ENCODE measurements at places on chromosomes 5 and 9.
A peak's percentile ranks its signal among the peaks of the same experiment; 100 is the strongest.

- DNase-seq, result no peak
Measured at GRCh38 chr9:76688471-76689238, 75.6 kb upstream of the PCA3 start.

- no peak for DNase-seq
Measured at GRCh38 chr5:138700581-138701362, 52.5 kb upstream of the CTNNA1 start.

DNA sequence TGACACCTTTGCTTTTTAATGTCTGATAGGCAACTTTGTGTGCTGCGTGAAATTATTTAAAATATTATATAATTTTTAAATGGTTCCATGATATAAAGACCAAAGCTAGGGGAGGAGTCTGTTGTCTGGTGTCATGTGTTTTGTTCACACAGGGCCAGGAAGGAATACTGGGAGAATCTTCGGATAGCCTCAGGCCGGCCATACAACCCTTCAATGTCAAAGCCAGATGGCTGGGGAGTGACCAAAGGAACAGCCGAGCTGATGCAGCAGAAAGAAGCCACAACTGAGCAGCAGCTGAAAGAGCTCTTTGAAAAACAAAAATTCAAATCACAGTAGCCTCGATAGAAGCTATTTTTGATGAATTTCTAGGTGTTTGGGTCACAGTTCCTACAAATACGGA is 19.2 kb downstream of the BHMT start:
- no peak for DNase-seq

DNA sequence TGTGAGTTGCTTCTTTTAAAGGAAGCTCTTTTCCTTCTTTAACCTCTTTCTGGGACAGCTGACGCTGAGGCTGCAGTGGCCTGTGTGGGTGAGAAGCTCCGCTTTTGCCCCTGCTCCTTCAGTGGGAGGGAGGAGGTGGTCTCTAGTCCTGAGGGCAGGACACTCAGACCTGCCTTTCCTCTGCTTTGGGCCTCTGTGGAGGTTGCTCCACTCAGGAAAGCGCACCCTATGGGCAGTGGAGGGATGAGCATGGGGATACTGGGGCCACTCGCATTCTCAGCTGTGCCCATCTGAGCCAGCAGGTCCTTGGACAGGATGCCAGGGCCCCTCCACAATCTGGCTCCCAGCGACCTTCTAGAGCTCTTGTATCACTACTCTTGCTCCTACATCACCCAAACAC is 111.5 kb downstream of the NSG2 start:
- DNase-seq, result no peak

- DNase-seq, result no peak
Measured at GRCh38 chr5:68680366-68680765, 413.4 kb upstream of the SLC30A5 start.

- no peak for DNase-seq
Measured at GRCh38 chr5:31585895-31586270, 53.0 kb upstream of the PDZD2 start.

DNA sequence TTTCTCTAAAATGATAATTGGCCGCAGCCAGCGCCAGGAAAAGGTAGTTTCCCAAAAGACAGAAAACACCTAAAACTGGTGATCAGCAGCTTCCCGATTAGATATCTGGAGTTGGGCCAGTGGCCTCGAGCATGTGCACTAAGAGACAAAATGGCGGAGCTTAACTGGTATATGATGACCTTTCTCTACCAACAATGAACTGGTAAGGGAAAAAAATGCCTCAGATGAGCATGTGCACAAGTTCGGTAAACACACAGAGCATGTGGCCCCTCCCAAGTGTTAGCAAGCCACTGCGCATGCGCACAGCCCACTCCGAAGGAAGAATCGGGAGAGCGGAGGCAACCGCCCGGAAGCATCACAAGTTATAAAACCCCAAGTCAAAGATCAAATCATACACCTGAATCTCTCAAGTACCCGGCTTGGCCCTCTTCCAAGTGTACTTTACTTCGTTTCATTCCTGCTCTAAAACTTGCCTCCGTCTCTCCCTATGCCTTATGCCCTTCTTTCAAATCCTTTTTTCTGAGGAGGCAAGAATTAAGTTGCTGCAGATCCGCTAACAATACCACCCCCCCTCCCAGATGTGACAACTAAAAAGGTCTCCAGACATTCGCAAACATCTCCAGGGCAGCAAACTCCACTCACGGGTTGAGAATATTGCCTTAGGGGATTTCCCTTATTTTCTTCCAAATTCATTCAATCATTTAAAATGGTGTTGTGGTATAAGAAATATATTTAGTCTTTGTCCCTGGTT is 15.0 kb upstream of the PTBP3 start:
- DNase-seq, result peak; percentile 58

- DNase-seq, result no peak
Measured at GRCh38 chr5:149500922-149501582, 50.2 kb downstream of the CSNK1A1 start.

DNA sequence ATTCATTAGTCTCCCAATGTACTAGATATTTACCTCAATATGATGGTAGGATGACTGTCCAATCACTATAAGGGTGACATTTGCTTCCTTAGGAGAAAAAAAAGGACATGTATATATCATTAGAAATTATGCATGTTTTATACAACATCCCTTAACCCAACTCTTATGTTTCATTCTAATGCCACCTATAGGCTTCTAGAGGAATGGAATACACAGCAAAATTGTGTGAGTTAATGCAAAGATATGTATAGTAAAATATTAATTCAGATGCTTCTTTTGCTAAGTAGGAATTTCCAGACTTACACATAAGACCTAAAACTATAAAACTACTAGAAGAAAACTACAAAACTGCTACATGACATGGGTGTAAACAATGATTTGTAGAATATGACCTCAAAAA is 3.5 kb downstream of the PRXL2C start:
- DNase-seq, result peak; percentile 32

GRCh38 chr5:14464096-14464495 is 117.5 kb upstream of the OTULINL start:
- peak; percentile 6 for DNase-seq

DNA sequence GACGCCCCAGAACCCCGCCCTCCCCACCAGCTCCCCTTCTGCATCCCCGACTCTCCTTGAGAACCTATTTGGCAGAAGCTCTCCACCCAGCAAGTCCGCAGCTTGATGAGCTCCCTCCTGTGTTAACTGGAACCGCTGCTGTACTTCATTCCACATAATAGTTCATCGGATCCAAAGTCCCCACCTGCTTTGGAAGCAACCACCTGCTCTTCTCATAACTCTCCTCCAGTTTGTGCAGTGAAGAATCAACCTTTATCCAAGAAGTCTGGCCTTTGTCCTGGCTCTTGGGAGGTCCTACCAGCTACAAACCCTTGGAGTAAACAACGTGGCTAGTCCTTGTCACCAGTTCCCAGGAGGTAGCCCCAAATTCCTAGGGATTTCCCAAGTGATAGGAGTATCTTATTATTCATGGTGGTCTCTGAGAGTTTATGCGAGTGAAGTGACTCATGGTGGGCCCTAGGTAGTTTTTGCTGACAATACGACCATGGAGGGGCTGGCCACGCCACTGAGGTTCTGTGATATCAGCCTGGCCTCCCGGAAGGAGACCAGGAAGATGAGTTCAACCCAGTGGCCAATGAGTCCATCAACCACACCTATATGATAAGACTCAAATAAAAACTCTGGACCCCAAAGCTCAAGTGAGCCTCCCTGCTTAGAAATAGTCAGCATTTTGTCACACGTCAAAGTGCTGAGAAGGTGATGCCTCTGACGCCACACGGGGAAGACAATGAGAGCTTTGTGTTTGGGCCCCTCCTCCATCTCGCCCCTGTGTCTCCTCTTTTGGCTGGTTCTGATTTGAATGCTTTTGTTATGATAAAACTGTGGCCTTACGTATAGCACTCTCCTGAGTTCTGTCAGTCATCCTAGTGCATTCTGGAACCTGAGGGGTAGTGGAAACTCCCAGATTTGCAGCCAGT is 3.6 kb upstream of the IL4 start:
- no peak for DNase-seq

DNA sequence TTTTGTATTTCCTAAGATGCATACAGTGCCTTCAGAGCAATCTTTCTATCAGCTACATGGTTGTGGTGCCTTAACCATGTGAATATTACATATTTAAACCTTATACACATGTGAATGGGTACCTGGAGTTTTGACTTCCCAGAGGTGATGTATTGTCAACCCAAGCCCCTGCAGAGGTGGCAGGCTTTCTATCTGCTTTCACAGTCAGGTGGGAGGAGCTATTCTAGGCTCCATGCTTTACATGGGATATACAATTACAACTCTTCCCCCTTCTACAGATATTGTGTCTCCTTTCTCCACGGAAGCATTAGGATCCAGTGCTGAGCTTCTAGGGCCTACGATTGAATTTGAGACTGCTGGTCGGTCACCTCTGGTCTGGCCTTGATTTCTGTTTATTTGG is 89.8 kb upstream of the TUT7 start:
- no peak for DNase-seq

GRCh38 chr9:87392086-87392485 is 105.6 kb upstream of the DAPK1 start:
- no peak for DNase-seq

GRCh38 chr9:111297066-111297824 is 32.8 kb downstream of the OR2K2 start:
- DNase-seq, result no peak

DNA sequence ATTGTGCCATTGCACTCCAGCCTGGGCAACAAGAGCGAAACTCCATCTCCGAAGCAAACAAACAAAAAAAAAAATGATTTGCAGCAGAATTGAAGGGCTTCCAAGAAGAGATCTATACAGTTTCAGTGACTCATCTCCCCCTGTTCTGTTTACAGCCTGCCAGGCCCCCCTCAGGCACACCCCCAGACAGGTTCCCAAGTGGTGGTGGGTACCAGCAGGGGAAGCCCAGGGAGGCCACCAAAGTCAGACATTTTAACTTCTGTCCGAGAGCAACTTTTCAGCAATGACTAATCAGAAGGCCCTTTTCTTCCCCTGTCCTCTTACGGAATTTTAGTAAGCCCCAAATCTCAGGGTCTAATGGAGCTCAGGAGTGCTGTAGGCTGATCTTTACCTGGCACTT is 98.7 kb downstream of the PAX5 start:
- DNase-seq, result no peak

GRCh38 chr5:142222225-142222865 is 102.5 kb downstream of the SPRY4 start:
- DNase-seq, result peak; percentile 69

DNA sequence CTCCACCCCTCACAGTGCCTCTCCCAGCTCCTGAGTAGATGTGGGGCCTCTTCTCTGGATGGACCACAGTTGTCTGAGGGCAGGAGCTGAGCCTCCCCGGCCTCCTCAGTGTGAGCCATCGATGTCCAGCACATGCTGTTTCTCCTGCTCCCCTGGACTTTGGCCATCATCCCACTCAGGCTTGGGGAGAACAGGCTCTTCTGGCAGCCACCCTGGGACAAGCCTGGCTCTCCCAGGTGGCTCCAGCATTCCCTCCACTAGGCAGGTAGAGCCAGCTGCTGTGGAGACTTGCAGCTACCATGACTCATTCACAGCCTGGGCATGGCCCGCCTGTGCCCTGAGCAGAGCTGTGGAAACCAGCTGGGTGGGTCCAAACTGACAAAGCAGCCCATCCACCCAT is 77.0 kb downstream of the CSNK1A1 start:
- no peak for DNase-seq

- DNase-seq, result no peak
Measured at GRCh38 chr9:107214915-107215314, 68.2 kb upstream of the RAD23B start.

GRCh38 chr9:130482463-130482862 is 37.7 kb downstream of the ASS1 start:
- DNase-seq, result no peak

GRCh38 chr9:69324549-69325401 is at the start of gene ENTREP1:
TSS of gene ENTREP1 (plus strand) at chr9:69325215. CDS start at chr9:69325310, 95 bp downstream.
- DNase-seq, result no peak

- DNase-seq, result no peak
Measured at GRCh38 chr5:17172791-17173190, 44.6 kb upstream of the BASP1 start.

GRCh38 chr9:133876144-133876543 is 116.0 kb downstream of the VAV2 start:
- peak; percentile 17 for DNase-seq

DNA sequence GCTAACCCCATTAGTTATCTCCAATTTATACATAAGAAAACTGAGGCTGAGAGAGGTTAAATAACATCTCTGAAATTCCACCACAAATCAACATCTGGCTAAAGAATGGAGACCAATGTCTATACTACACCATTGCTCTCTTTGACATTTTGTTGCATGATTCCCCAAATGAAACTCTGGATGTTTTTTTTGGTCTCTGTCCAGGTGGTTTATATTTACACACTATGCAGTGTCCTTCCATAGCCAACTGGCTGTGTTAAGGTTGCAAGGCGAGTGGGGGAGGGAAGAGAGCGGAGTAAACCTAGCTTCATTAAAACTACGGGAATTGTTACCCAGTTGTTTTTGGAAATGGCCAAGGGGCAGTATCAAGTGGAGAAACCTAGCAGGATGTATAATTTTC is 67.2 kb downstream of the KIF4B start:
- DNase-seq, result no peak

DNA sequence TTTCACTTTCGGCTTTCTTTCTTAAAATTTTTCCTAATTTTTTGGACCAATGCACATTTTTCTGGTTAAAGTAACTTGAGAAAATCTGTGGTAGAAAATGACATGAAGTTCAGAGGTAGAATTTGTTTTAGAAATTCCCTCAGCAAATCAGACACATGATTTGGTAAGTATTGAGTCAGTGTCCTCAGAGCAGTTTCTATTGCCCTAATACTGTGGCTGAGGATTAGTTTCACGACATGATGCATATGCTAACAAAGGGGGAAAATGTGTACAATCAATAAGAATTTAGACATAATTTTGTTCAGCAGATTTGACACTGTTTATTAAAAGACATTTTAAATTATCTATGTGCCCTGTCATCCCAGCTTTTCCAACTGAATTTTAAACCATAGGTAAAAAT is 56.2 kb upstream of the GCNT4 start:
- DNase-seq, result no peak

- no peak for DNase-seq
Measured at GRCh38 chr5:89712134-89712700, 697.3 kb downstream of the CETN3 start.

DNA sequence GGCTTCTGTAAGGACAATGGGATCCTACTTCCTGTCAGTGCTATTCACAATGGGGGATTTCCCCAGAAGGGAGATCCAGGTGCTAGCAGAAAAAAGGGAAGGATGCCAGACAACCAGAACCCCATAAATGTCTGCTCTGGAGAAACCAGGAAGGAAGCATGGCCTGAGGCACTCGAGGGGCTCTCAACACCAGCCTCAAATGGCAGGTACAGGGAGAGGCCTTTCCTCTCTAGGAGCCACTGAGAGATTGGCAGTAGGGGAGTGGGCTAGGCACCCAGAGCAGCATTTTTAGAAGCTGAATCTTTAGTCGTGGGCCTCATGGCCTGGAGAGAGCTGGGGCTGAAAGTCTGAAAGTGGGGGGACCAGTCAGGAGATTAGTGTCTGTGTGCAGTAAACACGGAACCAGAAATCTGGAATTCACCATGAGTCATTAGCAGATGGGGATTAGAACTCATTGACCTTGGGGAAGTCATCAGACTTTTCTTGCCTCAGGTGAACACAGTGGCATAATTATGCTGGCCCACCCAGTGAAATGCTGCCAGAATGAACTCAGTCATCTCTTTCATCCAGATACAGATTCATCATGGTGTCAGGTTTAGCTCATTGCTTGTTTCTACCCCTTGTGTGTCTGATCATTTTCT is 28.3 kb downstream of the ARHGEF28 start:
- no peak for DNase-seq

Measured in NB4 (cell line).